T-helper 9 cell (primary cell): ENCODE measurements at places on chromosomes 1 and 21.

DNA sequence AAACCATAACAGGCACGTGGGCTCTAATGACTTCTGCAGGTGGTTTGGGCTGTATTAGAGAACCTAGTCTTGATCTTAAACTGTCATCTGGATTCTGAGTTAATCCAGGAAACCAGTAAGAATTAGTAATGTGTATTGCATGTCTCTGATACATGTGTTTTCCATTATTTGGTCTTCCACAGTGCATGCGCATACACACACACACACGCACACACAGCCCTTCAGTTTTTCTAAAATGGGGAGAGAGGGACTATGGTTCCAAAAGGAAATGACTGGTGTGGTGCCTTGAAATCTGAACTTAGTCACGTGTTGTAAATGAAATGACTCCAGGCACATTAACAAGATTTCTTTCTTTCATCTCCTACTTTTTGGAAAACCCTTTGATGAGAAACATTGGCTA is 67.6 kb downstream of the OLFML2B start:
- no peak for DNase-seq

GRCh38 chr1:204313675-204314074 is 46.1 kb downstream of the PLEKHA6 start:
- DNase-seq: no peak

DNA sequence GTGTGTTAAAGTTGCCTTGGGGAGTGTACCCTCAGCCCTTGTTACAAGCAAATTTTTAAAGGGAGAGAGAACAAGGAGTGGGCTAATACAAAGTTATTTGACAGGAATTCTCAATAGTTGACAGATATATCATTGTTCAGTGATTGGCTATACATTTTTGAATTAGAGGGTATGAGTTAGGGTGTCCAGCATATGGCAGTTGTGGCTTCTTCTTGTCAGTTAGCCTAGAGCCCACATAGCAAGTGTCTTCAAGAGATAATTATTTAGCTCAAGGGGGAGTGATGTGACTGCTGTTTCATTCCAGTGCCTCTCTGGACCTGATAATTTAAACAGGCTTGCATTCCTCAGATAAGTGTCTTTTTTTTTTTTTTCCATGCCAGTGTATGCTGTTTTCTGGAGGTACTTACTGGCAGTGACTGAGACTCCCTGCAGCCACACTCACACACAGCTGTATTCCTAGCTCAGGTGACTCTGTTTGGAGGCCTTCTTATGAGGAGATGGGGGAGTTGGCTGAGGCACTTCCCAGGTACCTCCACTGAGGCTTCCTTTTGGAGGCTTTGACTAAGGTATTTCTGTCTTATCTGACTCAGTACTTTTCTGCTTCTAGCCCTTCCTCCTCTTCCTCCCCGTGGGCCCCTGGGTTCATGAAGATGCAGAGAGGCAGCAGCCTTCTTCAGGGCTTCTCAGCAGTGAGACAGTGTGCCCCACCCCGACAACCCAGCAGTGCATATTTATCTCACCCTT is 32.3 kb downstream of the IVNS1ABP start:
- DNase-seq: no peak

GRCh38 chr1:38183096-38183495 is 136.5 kb upstream of the POU3F1 start:
- DNase-seq: no peak

DNA sequence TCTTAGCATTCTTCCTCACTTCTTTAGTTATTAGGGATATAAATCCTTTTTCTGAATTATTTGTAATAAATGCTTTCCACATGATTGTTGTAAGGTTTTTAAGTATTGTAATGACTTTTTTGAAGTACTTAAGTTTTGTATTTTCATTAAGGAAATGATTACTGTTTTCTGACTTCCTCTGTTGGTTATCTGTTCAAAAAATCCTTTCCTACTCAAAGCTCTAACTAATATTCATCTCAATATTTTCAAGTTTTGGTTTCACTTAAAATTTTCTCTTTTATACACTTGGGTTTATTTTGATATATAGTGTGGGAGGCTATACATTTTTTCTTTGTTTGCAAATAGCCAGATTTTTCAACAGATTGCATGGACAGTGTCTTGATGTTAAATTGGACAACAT is 59.9 kb upstream of the NHLH2 start:
- no peak for DNase-seq

DNA sequence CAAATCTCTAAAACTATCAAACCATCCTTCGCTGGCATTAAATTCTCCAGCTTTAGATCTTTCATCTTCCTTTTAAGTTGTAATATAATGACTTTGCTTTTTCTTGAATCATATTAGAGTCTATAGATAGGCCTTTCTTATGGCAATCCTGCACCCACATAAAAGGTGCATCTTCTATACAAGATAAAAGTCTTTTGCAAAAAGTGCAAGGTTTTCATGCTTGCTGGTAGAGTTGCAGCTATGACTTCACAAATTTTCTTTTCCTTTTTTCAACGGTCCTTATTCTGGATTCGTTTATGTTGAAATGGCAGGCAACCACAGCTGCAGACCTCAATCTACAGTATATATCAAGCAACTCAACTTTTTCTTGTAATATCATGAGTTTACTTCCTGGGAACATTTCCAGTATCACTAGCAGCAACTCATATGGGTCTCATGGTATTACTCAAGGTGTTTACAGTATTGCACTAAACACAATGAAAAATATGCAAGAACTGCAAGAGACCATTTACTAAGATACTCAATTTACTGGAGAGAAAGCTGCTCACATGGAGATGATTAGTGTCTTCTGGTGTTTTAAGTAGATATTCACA is 22.1 kb downstream of the OMA1 start:
- DNase-seq: no peak

DNA sequence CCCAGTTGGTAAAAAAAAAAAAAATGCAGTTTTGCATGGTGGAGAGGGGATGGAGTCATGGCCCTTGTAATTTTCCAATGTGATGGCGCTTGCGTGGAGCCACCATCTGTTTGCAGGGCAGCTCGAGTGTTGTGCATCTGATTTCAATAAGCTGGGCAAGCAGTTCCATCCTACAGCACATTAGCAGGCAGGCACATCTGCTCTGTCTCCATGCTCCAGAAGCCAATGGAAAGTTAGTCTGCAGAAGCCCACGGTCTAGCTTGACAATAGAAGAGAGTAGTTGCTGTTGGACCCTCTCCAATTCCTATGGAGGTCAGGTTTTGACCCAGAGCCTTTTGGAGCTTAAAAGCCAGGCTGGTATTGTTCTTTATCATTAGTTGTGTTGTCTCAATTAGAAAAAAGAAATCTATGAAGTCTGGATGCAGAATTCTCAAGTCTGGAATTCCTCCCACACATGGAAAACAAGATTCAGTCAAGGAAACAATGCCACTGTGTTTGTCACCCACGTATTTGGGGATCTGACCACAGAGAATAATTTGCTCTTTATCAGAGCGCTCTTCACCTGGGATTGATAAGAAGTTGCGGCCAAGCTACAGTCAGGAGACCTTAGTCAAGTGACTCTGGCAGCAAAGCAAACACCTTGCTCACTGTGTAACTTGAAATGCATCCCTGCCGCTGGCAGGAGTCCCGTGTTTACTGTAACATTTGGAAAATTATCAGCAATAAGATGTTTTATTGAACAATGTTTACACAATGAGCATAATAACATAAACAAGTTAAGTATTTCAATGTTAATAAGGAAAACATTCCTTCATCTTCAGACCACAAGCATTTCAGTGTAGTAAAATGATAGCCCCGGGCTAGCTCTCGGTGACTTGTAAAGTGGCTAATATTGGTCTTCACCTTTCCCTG is 20.7 kb downstream of the NGF start:
- DNase-seq: no peak

DNA sequence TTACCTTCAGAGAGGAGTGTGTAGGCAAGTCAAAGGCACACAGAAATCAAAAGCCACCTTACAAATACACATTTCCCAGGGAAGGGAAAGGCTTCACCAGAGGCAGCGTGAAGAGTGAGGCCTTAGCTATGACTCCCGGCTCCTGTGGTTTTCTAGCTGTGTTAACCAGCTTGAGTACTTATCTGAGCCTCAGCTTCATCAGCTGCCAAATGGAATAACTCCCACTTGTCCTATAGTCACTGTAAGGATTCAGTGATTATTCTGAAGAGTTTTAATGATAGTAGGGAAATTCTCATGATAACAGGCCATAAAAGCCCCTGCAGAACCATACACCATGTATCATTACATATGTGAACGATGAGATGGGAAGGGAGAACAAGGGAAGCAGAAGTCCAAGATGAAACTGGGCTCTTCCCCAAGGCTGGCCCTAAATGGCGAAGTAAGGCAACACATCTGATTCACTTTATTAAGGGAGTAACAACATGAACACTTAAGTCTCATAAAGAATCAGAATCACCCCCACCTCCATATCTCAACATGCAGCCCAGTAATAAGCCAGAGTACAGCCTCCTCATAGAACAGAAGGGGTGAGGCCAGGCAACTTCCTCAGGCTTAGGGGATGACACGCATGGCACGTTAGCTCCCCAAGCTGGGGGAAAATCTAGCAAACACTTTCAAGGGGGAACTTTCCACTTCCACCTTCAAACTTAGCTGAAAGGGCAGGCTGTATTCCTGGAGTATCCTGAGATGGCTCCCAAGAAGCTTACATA is 63.7 kb downstream of the SLC66A1 start:
- no peak for DNase-seq

DNA sequence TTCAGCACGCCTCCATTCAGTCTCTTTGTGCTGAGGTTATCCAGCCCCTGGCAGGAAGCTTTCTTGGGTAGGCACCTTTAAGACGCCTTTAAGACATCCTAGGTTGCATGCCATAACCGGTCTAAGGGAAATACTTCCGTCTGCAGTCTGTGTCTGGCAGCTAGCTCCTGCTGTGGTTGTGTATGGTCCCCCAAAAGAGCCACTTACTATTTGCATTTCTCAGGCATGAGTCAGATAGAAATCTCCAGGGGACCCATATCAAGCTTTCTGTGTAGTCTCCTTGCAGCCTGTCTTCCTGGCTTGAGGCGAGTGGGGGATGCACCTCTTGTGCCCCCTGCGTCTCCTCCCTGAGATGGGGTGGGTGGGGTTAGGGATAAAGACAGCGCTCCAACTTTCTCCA is 10.0 kb upstream of the RYR2 start:
- no peak for DNase-seq
